ENCODE measurements at places on chromosomes 2 and 18.

- no peak for DNase-seq
These were observed 66.7 kb downstream of the MBD2 start for GRCh38 chr18:54157646-54158385.

DNA sequence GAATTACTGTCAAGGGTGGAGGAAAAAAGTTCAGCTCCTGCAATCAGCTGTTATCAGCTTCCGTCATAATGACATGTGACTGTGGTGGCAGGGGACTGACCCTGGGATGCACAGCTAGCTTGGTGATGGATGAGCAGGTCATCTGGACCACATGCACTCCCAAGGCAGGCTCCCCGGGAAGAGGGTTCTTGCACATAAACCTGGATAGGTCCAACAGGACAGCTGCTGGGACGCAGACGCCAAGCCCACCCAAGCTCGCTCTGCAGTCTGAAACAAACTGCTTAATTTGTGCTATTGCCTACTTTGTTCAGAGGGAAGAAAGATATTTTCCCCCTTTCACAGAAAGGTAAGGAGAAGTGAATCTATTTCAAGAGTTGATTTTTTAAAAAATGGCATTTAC lies 30.2 kb downstream of the FAM178B start:
- no peak for DNase-seq

DNA sequence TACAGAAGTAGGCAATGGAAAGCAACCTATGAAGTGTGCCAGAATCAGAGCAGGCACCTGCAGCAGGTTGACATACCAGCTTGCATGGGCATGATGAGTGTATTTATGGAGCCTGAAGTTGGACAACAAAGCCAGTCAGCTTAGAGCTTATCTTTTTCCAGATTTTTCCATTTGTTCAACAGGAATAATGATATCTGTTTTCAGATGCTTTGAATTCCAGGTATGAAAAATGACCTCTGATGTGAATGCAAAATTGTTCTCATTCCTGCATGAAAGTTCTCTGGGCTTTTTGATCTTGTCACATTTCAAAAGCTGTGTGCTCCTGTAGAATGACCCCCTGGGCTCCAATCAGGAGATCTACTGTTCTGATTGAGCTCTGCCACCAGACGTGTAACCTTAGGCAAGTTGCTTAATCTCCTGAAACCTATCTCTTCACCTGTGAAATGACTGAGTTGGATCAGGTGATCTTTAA lies 38.2 kb upstream of the VIT start:
- no peak for DNase-seq

GRCh38 chr2:101145406-101145805 lies 5.8 kb downstream of the TBC1D8 start:
- no peak for DNase-seq

Data from Right ventricle myocardium superior (tissue), 1 donor.